SJSA1 (cell line): ENCODE measurements at places on chromosomes 7 and 10.

- DNase-seq = peak; percentile 94
Measured at GRCh38 chr10:114306116-114306973, 67.3 kb downstream of the VWA2 start.

- DNase-seq = peak; percentile 68
Measured at GRCh38 chr10:110547139-110547761, 20.2 kb upstream of the SMC3 start.

DNA sequence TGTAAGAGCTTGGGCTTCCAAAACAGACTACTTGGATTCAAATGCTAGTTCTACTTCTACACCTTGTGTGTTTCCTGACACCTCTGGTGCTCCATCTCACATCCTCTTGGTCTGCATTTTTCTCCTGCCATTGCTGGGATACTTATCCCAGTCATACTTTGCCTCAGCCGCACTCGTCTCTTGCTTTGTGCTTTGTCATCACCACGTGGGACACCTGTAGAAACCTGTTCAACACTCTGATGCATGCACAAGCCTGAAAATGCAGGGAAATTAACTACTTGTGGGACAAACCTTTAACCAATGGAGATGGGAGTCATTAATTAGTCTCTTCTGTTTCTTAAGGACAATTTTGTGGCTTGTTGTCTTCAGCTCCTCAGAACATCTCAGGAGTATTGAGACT is 94.2 kb upstream of the PHYHIPL start:
- DNase-seq = no peak

GRCh38 chr10:47370878-47371277 is 13.2 kb downstream of the ZNF488 start:
- no peak for DNase-seq

GRCh38 chr10:128007971-128008370 is 101.1 kb downstream of the PTPRE start:
- no peak for DNase-seq

DNA sequence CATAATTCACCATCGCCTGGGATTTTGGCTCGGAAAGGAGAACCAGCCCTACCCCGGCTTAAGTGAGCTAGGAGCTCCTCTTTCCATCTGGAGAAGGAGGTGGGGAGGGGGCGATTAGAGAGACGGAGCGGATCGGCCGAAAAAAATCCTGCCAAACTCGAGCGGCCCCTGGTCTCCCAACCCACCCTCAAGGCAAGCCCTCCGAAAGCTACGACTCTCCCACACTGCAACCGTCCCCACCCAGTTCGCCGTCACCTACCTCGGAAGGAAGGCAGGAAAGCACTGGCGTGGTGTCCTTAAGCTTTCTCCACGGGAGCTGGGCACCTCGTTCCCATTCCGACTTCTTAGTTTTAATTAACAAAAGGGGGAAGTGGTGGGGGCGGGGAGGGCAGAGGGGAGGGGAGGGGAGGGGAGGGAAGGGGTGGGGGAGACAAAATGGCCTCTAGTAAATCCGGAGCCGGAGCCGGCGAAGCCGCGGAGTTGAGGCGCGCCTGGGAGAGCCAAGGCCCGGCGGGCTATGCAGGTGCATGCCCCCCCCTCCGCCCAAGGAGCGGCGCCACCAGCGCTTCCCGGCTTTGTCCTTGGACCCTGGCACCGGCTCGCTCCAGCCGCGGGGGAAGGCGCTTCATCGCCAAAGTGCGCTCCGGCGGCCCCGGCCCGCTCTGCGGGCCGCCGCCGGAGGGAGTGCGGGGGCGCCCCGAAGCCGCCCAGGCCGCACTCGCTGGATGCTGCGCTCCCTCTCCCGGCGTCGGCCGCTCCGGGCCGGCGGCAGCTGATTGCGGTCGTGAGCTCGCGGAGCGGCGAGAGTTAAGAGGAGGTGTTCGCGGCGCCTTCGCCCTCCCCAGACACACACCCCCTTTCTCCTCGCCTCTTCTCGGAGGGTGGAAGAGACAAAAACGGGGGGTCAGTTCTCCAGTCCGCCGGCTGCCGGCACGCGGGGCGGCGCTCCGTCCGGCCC is at the start of gene LRRC4:
LRRC4 (minus strand) TSS at position 784 of the 958 bp plus-strand sequence. CDS start 797 bp downstream, outside the sequence.
- no peak for DNase-seq

- DNase-seq = no peak
Measured at GRCh38 chr10:119826771-119827170, 45.9 kb downstream of the MCMBP start.

GRCh38 chr7:117997862-117998825 is 124.9 kb upstream of the CTTNBP2 start:
- peak; percentile 87 for DNase-seq
